Stimulated activated CD4-positive, alpha-beta T cell treated with anti-CD3 and anti-CD28 coated beads, Interleukin-4, amount 100 ng/mL, for 4 hours (primary cell): ENCODE measurements at places on chromosomes 3 and 15.
A peak's percentile ranks its signal among the peaks of the same experiment; 100 is the strongest.

DNA sequence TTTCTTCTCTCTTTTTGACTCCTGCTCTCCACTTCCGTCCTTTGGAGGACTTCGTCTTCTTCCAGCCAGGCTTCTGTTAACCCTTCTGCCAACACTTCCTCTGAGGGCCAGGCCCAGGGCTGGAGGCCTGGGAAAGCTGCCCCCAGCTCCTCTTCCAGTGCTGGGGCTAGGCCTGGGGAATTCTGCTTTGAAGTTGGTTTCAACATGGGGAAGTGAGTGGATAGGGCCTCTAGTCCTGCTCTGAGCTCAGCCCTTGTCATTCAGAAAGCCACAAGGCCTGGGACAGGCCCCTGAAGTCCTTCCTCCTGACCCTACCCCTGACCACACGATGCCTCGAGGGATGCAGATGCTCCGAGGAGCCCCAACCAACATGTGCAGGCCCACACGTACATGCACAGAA, 53.9 kb upstream of the HERC1 start:
- no peak for DNase-seq

DNA sequence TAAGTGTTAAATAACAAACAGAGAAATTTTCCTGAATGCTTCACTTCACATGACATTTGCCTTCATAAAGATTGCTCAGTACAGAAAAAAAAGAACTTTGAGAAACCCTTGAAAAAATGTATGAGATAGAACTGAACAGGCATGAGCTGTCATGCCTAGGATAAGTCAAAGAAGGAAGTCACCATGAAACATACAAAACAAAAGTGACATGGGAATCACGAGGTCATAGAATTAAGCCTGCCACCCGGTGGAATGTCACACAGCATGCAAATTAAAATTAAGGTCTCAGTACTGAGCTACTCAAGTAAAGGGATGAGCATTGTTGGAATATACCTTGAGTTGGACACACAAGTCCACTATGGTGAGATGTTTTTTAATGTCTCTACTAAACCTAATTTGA, 652.5 kb upstream of the NECTIN3 start:
- DNase-seq, result no peak

DNA sequence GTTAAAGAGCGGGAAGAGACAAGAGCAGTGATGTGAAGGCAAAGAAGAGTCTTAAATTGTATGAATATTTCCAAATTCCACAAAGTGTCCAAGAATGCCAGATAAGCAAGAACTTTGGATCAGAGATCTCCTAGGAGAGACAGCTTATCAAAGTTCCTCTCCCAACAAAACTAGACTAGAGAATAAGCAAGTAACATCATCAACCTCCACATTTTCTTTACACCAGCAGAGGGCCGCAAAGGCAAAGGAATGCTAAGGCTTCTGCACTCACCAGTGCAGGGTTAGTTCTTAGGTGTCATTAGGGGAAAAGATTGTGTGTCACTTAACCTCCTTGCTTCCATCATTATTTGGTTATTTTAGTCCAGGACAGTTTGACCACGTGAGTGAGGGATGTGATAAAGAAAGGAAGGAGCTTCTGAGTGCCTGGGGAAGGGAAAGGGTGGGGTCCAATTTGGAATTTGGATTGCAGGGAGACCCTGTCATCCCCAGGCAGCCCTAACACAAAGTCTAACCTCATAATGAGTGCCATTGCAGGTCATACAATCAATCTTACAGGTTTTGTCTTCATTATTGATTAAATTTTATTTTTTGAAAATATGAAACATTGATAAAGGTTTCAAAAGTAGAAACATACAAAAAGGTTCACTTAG, 7.5 kb upstream of the CMTM6 start:
- peak; percentile 53 for DNase-seq

DNA sequence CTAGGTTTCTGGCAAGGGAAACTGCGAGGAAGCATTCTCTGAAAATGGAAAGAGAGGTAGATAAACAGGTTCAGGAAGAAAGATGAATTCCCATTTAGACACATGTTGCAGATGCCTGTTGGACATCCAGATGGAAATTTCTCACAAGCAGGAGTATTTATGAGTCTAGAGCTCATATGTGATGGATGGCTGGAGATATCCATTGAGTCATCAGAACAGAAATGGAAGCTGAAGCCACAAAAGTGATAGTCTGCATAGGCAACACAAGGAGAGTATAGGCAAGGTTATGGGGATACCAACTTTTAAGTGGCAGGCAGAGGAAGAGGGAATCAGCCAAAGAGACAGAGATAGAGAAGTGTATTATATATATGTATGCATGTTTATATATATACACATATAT, 6.3 kb upstream of the RAMAC start:
- no peak for DNase-seq

- DNase-seq, result no peak
Observed at GRCh38 chr15:28178727-28179126, 79.6 kb upstream of the OCA2 start.

DNA sequence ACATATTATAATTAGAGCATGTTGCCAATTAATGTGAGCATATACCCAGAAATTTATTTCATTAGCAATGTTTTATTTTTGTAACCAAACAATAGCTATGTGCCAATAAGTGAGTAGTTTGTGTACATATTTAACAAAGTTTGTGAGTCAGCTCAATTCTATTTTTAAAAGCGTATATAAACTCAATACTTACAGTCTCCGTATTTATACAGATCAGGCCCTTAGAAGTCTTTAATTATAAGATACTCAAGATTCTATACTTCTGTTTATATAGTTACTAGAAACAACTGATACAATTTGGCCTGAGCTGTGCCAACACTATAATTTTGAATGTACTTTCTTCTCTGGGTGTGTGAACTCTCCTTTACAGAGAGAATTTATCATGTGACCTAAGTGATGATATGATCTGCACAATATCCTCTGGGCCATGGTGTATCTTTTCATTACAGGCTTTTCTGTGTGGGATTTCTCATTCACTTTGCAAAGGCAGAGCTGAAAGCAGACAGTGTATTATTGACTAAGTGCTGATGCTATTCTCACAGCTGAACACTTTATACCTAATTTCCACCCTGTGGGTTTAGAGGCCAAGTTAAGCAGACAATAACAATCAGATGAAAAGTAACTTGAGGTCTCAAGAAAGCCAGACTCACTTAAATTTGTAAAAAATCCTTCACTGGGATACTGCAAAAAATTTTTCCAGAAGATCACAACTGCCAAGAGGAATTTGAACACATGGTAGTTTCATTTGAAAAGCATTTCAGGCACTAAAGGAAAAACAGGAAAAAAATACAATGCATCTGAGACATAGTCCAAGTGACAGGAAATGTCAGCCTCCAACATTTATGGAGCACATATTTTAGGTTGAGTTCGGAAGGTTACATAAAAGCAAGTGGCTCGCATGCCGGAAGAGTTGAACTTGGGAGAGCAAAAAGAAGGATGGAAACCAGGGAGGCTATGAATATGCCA, 277.9 kb upstream of the SEMA6D start:
- DNase-seq, result no peak

GRCh38 chr3:192392986-192393385, 334.4 kb downstream of the FGF12 start:
- DNase-seq, result no peak

DNA sequence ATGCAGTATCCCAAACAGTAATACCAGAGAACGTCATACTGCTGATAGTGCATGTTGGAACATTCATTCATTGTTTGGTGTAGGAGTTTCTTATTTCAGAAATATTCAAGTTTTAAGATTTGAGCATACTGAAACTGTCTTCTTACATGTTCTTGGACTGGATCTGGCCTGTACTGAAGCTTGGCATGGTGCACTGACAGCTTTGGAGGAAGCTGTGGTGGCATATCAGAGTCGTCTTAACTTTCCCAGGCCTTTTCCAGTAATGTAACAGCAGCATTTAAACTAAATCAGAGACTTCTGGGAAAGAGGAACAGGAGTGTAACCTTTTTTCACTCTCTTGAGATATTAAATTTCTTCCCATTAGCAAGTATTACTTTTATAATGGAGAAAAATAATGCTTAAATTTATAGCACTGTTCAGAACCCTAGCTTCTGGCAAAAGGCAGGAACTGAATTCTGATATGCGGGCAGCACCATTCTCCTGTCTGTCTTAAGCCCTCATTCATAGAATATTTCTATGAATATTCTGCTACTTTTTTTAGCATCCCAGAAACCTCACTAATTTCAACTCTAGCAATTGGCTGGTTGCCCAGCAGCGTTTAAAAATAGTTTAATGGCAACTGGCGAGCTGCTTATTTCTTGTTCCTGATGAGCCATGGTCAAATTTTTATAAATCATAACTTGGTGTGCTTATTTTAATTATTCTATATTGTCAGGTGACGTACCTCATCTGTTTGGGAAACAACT, 31.1 kb downstream of the DNAJC13 start:
- no peak for DNase-seq

GRCh38 chr3:169929830-169930519, 18.6 kb downstream of the SAMD7 start:
- no peak for DNase-seq

GRCh38 chr3:94285872-94286271, 223.0 kb downstream of the NSUN3 start:
- DNase-seq, result no peak

- no peak for DNase-seq
Observed at GRCh38 chr3:14222900-14223594, 44.4 kb downstream of the LSM3 start.

- DNase-seq, result no peak
Observed at GRCh38 chr3:128306481-128306880, 153.2 kb downstream of the EEFSEC start.

DNA sequence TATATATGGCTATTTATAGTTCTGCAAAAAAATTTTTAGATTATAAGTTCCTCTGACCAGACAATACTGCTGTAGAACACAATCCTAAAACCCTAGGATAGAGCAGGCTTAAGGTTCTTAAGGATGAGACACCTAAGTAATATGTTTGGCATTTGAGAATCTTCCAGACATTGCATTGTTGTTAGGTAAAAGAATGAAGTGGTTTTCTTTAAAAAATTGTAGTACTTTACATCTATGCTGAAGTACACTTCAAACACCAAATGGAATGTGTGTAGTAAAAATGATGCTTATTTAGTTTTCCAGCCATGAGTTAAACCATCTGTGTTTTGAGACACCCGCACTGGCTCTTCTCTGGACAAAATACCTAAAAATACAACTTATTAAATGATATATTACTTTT, 857.7 kb downstream of the OTOL1 start:
- DNase-seq, result no peak

- DNase-seq, result no peak
Observed at GRCh38 chr15:99475754-99476412, 89.9 kb upstream of the MEF2A start.

GRCh38 chr3:65052101-65052500, 364.3 kb upstream of the ADAMTS9 start:
- no peak for DNase-seq

DNA sequence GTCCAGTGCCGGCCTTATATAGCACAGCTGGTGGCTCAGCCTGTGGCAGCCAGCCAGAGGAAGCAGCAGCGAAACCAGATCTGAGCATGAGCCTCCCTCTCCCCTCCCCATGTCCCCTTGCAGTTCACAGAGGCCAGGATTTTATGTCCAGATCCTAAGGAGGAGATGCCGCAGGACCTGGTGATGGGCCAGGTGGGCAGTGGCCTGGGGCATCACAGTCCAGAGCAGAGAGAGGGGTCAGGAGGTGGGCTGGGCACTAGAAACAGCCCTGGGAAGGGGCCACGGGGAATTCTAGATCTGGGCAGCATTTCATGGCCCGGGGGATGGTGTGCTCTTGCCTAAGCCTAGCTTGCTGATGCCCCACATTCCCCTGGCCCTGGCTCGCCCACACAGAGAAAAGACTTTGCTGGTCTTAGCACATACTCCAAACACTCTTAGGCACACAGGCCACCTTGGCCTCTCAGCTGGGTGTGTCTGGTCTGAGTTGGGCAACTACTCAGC, 259 bp upstream of the CILP start:
- no peak for DNase-seq

DNA sequence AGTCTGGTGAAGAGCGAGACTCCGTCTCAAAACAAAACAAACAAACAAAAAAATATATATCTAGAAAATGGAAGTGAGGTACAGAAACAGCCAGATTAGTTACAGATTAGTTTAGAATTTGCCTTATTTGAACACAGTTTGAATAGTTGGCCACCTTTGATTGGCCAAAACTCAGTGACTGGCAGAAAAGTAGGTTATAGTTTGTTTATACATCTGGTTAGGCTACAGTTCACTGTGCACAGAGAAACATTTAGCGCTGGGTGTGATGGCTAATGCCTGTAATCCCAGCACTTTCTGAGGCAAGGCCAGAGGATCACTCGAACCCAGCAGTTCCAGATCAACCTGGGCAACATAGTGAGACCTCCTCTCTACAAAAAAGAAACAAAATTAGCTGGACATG, 51.7 kb downstream of the LDHAL6B start:
- DNase-seq, result no peak

DNA sequence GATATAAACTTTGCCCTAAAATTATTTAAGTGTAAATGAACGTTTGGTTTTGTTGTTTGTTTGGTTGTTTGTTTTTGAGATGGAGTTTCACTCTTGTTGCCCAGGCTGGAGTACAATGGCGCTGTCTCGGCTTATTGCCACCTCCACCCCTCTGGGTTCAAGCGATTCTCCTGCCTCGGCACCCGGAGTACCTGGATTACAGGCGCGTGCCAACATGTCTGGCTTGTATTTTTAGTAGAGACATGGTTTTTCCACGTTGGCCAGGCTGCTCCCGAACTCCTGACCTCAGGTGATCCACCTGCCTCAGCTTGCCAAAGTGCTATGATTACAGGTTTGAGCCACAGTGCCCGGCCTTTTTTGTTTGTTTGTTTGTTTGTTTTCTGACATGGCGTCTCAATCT, 87.9 kb upstream of the CHD2 start:
- no peak for DNase-seq

- DNase-seq, result no peak
Observed at GRCh38 chr3:123688241-123688747, 103.4 kb upstream of the HACD2 start.

GRCh38 chr3:69189487-69189886, 67.1 kb upstream of the LMOD3 start:
- DNase-seq, result no peak

DNA sequence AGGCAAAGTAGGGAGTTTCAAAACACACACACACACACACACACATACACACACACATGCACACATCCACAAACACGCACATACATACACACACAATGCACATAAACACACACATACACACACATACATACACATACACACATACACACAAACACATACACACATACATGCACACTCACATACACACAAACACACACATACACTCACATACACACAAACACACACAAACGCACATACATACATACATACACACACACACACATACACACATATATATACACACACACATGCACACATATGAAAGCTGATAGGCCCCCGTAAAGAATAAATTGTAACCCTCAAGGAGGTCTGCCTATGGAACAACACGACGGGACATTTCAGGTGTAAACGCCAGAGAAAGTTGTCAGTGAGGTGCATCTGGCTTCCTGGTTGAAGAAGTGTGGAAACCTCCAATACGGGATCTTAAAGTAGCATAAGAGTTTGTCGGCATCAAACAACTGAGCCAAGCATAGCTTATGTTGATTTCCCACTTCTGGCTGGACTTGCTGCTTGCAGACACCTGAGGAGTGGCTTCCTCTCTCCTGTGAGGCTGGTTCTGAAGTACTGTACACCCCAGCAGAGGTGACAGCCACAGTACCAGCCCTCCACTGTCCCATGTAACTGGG, 5.8 kb downstream of the RFTN1 start:
- DNase-seq, result no peak
